CD4-positive, alpha-beta T cell treated with Interleukin-6 for 4 hours (primary cell): ENCODE measurements at places on chromosomes 12 and 14.
A peak's percentile ranks its signal among the peaks of the same experiment; 100 is the strongest.

DNA sequence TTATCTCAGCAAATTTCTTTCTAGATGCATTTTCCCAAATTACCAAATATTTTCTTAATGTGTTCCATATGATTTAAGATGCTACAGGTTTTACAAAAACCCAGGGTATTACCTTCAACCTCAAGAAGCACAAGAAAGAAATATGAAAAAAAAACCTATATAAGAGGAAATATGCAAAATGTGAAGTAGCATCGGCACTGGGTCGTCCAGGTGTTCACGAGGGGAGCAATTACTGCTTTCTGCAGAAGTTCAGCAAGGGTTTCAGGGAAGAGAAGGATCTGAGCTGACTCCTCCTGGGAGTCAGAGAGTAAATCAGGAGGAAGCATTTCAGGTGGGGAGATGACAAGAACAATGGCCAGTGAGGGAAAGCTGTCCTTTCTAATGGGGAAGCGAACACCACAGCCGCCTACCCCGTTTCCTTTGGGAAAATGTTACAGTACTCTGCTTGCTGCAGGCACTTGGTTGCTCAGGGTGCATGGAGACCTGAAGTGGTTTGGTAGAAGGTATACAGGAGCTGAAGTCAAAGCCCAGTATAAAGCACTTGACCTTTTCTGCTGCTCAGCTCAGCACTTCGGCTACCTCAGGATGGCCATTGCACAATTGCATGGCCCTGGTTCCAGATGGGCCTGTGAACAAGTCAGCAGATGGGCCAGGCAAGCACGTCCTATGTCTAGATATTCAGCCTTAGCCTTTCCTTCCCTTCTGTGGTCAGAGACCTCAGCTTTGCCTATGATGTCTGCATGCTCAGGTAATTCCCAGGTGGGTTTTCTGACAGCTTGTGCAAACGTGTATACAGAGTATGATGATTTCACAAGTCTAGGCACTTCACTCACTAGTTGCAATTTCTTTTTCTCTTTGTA is 155.6 kb downstream of the PAX9 start:
- no peak for DNase-seq

- DNase-seq: no peak
These were observed 77.7 kb downstream of the PLXNC1 start for GRCh38 chr12:94225947-94226630.

DNA sequence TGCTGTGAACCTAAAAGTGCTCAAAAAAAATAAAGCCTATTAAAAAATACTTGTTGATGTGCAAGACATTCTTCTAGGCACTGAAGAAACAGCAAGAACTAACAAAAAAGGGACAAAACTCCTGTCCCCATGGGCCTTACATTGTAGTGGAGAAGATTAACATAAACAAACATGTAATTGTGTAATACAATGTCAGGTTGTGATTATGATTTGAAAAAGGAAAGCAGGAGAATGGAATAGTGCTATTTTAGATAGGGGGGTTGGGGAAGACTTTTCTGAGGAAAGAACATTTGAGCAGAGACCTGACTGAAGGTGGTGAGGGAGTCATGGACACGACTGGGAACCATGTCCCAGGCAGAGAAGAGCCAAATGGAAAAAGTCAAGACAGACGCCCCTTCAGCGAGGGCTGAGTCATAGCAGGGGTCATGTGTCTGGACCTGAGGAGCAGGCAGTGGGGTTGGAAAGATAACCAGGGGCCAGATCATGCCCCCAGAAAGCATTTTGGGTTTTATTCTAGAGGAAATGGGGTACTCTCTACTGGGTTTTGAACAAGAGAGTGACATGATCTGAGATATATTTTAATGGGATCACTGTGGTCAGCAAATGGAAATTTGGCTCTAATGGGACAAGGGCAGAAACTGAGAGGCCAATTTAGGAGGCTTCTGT is 19.4 kb upstream of the IFNG start:
- no peak for DNase-seq

DNA sequence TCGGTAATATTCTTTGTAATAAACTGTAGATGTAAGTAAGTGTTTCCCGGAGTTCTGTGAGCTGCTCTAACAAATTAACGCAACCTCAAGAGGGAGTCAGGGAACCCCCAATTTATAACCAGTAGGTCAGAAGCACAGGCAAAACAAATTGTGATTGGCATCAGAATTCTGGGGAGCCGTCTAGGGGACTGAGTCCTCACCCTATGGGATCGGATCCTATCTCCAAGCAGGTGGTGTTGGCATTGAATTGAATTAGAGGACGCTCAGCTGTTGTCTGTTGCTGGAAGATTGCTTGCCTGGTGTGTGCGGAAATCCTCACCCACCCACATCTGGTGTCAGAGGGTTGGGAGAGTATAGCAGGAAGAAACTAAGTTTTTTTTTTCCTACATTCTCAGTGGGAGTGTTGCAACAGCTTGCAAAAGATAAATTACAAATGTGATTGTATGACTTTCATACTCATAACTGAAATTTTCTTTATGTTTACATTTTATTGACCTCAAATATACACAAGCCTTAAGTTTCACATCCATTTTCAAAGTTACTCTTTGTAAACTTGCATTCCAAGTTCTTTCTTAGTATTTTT is 5.5 kb downstream of the TMEM52B start:
- DNase-seq: no peak

- no peak for DNase-seq
These were observed 17.9 kb downstream of the CERS5 start for GRCh38 chr12:50149311-50149710.

- DNase-seq: peak; percentile 63
These were observed 125.0 kb upstream of the FUT8 start for GRCh38 chr14:65287264-65288131.

DNA sequence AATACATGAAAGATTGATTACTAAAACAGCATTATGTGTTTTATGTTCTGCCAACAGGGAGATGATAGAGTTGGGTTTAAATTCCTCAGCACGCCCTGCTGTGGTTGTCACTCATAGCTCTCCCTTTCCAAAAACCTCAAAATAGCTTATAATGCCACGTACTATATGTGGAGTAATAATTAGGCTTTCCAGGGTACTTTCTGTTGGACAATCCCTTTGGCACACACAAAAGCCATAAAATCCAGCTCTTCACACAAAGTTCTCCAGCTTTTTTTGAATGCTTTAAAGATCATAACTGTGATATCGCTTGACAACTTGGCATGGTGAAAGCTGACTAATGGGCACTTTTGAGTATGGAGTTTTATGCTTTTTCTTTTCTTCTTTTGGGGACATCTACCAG is 145.3 kb upstream of the DCN start:
- DNase-seq: no peak

- DNase-seq: no peak
These were observed 117.4 kb upstream of the VASH1 start for GRCh38 chr14:76643887-76644286.

DNA sequence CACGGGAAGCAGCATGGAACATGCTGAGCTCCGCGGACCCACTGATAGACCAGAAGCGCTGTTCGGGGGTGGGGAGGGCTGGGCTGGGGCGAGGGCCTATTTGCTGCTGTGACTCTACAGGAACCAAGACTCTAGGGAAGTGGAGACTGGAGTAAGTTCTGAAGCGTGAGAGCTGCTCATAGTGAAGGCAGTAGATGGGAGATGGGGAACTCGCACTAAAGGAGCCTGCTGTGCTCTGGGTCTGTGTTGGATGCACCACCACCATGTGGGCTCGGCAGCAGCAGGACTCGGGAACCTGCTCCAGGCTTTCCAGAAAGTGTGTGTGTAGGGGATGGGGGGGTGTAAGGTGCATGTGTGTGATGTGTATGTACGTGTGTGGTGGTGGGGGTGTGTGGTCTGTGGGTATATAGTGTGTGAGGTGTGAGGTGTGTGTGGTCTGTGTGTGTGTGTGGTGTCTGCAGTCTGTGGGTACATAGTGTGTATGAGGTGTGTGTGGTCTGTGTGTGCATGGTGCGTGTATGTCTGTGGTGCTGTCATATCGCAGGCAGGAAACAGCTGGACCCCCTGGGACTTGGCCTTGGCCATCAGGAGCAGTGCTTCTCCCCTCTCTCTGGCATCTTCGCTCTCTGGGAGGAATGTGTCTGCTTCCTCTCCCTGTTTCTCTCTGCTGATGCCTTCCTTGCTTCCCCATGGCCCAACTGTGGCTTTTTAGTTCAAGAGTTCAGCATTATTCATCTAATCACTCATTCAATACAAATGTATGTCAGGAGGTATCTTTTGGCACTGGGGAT is 378.9 kb downstream of the FUT8 start:
- peak; percentile 7 for DNase-seq

DNA sequence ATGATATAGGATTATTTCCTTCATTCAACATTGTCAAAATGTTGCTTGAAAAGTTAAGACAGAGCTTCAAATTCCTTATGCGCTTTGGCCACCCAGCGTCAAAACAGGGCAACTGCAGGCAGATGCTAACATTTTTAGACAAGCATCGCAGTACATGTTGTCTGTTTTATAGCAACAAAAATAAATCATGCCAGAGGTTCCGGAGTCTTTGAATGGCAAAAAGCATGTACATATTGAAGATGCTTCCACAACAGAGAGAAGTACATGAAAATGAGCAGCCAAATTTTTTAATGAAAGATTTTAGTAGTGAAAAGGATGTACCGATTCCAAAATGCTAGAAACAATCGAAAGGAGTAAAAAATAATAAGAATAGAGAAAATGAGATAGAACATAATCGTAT is 49.8 kb upstream of the USP15 start:
- DNase-seq: peak; percentile 51

- DNase-seq: no peak
These were observed 5.6 kb downstream of the DDX47 start for GRCh38 chr12:12818701-12819100.
